SHP77 treated with DMSO at 0.1 percent for 48 hours (cell line): ENCODE measurements at places on chromosomes 3 and 15.

DNA sequence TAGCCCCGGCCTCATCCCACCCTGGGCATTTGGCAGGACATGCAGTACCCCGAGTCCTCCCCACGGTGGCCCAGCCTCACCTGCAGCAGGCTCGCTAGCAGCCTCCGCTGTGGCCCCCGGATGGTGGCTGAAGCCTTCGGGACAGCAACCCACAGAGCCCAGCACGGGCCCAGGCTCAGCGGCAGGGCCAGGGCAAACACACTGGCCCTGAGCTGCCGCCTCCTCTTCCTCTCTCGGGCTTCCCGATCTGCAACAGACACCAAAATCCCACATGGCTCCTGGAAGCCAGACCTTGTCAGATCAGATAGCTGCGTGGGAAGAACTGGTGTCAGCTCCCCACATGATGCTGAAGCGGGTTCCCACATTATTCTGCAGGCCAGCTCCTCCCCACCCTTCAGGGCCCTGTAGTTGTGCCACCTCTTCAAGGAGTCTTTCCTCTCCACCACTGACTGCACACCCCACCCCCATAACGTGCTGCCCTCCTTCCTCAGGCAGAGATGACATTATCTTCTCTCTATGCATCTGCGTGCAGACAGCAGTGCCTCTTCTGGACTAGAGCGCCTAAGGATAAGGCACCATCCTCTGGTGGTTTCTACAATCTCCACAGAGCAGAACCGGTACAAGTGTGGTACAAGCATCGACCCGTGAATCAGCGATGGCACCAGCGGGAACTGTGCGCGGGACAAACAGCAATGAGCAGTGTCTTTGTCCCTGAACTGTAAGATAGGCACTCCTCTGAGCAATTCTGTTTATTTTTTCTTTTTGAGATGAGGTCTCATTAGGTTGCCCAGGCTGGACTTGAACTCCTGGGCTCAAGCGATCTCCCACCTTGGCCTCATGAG lies 9.5 kb downstream of the TMEM44 start:
- DNase-seq = no peak

DNA sequence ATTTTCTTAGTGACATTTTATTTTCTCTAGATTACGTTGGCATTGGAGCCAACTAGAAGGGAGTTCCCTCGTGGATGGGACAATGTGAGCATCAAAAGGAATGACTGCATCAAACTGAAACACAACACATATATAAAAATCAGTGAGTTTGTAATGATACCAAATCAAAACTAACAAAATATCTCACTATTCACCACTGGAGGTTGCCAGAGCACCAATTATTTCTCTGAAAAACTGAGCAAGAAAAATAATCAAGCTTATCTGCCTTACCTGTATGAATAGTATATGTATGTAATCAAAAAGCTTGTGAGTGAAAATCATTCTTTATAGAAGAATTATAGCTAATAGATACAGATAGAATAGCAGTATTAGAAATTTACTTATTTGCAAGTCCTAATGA lies 46.8 kb upstream of the OTOL1 start:
- no peak for DNase-seq

DNA sequence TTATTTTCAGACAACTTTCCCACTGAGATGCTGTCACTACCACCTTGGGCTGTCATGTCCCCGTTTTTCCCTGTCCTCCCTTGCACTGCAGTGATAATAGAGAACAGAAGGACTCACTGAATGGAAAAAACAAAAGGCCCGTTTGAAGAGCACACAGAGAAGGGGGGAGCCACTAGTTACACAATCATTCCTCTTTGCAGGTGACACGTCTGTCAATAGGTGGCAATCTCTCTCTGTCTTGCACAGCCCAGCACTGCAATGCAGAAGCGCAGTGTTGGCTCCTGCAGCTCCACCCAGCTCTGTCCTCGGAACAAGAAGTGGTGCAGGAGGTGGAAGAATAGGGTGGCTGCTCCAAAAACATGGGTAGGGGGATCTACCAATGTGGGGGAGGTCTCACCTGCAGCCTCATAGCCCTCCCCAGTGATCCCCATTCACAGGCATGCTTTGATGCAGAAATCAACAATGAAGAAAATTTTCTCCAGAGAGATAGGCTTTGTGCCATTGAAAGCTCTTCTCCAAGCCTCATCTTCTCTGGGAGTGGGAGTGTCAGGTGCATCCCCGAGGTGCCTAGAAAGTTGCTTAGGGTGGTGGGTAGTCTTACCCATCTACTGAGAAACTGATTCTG lies 31.8 kb downstream of the FSTL1 start:
- peak; percentile 83 for DNase-seq

DNA sequence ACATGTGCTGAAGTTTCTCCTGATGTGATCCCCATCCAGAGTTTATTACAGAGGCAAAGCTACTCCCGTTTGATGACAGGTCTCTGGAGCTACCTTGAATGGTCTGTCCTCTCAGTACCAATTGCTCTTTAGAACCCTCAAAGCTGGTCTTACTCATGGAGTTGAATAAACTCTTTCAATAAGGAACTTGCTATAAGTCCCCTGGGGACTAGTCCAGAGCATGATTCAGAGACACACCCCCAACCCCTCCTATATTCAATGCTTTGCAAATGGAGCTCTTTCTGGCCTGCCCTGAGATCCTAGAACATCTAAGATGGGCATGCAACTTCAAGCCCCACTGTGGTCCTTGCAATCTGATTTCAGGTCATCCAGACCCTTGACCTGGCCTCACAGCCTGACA lies 23.9 kb upstream of the TPM1 start:
- no peak for DNase-seq

- DNase-seq = no peak
These were observed 15.4 kb upstream of the ISLR start for GRCh38 chr15:74157868-74158827.

- DNase-seq = no peak
These were observed 37.8 kb downstream of the LARS2 start for GRCh38 chr3:45426161-45426560.

DNA sequence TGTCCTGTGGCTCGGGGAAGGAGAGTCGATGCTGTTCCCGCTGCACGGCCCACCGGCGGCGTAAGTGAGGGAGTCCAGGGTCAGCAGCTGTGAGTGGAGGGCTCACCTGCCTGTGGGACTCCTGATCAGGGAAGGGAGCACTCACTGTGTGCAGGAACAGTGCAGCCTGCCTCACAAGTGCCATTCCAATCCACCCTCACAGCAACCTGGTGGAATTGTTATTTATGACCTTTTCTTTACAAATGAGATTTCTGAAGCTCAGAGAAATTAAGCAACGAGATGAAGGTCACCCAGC lies 9.0 kb downstream of the CHRD start:
- DNase-seq = no peak

GRCh38 chr3:184295771-184296170 lies 3.3 kb upstream of the PSMD2 start:
- no peak for DNase-seq

GRCh38 chr15:75049392-75049791 lies 26.0 kb downstream of the PPCDC start:
- no peak for DNase-seq

GRCh38 chr15:51550841-51551240 lies 71.7 kb downstream of the DMXL2 start:
- no peak for DNase-seq

GRCh38 chr3:130654921-130655320 lies 91.7 kb downstream of the PIK3R4 start:
- DNase-seq = no peak

- DNase-seq = no peak
These were observed 5.7 kb downstream of the STIMATE start for GRCh38 chr3:52891615-52892081.

- DNase-seq = no peak
These were observed 56.5 kb downstream of the GHSR start for GRCh38 chr3:172391592-172392302.

DNA sequence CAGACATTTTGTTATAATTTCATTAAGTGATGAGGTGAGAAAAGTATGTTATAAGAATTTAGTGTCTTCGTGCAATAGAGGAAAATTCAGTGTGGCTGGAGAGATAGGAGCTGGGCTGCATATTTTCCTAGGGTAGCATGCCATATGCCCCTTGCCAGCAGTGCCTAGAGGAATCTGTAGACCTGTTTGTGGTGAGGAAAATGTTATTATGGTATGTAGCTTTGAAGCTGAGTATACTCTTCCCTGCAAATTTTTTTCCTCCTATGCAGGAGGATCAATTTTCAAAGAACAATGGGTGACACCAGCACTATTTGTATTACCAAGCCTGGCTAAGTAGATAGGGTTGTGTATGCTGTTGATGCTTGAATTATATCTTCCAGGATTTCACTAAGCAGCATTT lies 200.6 kb downstream of the EDEM1 start:
- no peak for DNase-seq

GRCh38 chr3:129593230-129593594 lies 13.3 kb downstream of the PLXND1 start:
- no peak for DNase-seq

GRCh38 chr3:68560728-68561127 lies 371.6 kb downstream of the TAFA4 start:
- no peak for DNase-seq

DNA sequence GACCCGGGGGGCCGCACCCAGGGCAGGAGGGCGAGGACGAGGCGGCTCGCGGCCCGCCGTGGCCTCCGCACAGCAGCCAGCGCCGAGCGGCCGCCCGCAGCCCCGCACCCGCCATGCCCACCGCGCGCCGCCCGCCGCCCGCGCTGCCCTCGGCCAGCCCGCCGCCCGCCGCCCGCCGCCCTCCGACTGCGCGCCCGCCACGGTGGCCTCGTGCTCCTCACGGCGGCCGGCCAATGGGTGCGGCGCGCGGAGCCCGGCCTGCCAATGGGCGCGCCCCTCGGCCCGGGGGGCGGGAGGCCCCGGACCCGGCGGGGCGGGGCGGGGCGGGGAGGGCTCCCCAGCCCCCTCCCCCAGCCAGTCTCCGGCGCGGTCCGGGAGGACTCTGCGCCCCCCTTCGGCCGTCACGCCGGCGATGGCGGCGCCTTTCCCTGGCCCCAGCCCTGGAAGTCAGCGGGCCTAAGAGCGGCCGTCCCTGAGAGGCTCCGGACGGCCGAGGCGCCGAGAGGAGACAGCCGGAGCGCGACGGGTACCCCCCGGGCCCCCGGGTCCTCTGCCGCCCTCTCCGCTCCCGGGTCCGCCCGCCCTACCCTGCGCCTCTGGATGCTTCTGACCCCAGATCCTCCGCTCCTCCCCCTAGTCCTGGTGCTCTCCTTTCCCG lies at the start of gene NT5DC2:
Gene NT5DC2 (minus strand): TSS at position 235 of the 658 bp plus-strand sequence. CDS start 120 bp downstream, at position 115.
- DNase-seq = no peak

GRCh38 chr15:36605604-36606263 lies 26.3 kb downstream of the CDIN1 start:
- no peak for DNase-seq

- no peak for DNase-seq
These were observed 204.2 kb downstream of the EPHA3 start for GRCh38 chr3:89311581-89311980.

- DNase-seq = no peak
These were observed 27.2 kb downstream of the USP3 start for GRCh38 chr15:63531586-63531985.

DNA sequence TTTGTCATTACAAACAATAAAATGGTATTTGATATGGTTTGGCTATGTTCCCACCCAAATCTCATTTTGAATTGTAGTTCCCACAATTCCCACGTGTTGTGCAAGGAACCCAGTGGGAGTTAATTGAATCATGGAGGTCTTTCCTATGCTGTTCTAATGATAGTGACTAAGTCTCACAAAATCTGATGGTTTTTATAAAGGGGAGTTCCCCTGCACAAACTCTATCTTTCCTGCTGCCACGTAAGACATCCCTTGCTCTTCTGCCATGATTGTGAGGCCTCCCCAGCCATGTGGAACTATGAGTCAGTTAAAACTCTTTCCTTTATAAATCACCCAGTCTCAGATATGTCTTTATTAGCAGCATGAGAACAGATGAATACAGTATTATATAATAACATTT lies 15.4 kb upstream of the AADAC start:
- DNase-seq = no peak

- no peak for DNase-seq
These were observed 29.9 kb downstream of the SLC28A1 start for GRCh38 chr15:84914351-84914750.

DNA sequence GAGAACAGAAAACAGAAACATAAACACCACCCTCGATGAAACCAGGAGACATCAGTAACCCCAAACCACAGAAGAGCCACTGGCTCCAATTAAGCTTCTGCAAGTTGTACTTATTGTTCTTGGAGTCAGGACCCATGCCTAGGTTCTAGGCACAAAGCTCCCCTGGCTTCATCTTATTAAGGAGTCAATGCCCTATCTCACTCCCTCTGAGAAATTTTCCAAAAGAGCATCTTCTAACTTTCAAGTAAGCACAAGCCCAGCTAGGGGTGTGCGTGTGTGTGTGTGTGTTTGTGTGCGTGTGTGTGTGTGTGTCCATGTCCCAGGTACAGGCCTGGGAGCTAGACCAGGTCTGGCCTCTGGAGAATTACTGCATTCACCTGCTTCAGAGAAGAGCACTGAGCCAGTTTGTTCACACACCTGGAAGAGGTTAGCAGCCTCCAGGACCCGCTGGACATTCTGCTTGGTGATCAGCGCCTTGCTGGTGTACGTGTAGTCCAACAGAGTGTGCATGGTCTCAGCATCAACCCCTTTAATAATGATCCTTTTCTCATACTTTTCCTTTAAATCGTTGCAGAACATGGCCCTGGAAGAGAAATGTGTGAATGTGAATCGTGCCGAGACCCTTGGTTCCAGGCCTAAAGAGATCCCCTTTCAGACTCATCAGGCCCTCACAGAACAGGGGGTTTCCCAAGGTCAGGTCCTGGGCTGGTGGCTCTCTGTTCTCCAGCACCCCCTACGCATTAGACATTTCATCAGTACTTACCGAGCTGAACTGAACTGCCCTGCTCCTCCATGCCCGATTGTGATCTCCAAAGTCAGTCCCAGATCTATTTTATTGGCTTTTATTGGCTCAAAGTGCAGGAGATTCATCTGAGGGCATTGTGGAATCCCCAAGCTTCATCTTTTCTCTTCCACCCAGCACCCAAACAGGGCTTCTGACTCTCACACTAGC lies 27.8 kb downstream of the KLHL6 start:
- no peak for DNase-seq

DNA sequence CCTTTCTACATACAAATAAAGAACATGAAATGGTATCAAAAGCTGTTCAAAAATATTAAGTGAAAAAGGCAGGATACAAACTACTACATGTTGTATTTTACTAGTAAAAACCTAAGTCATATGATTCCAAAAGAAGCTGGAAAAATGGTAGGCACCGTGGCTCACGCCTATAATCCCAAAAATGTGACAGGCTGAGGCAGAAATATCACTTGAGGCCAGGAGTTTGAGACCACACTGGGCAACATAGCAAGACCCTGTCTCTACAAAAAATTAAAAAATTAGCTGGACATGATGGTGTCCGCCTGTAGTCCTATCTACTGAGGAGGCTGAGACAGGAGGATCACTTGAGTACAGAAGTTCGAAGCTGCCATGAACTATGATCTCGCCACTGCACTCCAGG lies 1.7 kb downstream of the EMC7 start:
- DNase-seq = no peak

GRCh38 chr15:88312941-88313579 lies 56.5 kb upstream of the NTRK3 start:
- DNase-seq = no peak
